ENCODE measurements at places on chromosomes 1 and 21.

- DNase-seq, result no peak
Measured at GRCh38 chr21:36926989-36927718, 39.3 kb downstream of the HLCS start.

- DNase-seq, result peak; percentile 5
Measured at GRCh38 chr1:118650107-118650807, 337.9 kb downstream of the TBX15 start.

DNA sequence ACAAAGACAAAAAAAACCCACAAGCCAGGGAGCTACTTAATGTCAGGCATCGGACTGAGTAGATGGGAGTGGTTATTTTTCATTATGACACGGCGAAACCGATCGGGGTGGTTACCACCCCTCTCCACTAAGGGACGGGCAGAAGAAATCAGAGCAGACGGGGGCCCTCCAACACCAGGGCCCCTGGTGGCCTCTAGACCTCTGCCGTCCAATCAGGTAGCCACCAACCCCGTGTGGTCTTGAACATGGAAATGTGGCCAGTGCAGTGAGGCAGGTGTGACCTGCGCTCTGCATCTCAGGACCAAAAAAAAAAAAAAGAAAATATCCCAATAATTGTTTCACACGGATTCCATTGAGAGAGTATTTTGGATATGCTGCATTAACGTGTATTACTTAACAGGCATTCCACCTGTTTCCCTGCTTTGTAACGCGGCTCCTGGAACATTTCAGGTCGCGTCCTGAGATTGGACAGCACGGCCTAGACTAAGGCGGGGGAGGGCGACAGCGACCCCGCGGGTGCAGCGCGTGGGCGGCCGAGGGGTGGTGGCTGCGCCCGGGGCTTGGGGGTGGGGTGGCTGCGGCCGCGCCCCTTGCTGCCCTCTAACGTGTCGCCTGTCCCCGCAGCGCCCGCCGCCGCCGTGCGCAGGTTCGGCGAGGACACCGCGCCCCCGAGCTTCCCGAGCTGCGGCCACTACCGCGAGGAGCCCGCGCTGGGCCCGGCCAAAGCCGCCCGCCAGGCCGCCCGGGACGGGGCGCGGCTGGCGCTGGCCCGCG lies 48.3 kb downstream of the SIM2 start:
- DNase-seq, result peak; percentile 67

- DNase-seq, result no peak
Measured at GRCh38 chr1:58735586-58735985, 35.7 kb upstream of the MYSM1 start.

Data from stomach (tissue), 19 donors.